ENCODE measurements at places on chromosomes 11 and 22.

DNA sequence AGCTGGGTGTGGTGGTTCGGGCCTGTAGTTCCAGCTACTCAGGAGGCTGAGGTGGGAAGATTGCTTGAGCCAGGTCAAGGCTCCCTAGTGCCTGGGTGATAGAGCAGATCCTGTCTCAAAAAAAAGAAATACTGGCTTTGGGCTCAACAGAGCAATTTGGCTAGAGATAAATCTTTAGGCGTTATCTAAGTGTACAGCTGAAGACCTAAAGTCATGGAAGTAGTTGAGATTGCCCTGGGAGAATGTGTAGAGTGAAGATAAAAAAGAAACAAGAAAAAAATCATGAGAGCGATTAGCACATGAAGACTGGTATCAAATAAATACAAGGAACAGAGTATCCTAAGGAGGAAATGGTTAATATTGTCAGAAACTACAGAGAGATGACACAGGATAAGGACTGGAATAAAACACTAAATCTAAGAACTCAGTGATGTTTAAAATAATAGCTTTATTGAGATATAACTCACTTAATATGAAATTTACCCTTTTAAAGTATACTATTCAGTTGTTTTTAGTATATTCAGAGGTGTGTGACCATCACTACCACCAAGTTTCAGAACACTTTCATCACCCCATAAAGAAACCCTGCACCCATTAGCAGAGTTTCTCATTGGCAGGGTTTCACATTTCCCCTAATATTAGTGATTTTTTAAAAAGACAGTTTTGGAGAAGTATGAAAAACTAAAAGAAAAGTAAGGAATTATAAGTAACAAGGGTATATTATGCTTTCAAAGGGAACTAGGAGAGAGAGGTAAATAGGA, 20.7 kb downstream of the PIK3C2A start:
- DNase-seq = no peak

DNA sequence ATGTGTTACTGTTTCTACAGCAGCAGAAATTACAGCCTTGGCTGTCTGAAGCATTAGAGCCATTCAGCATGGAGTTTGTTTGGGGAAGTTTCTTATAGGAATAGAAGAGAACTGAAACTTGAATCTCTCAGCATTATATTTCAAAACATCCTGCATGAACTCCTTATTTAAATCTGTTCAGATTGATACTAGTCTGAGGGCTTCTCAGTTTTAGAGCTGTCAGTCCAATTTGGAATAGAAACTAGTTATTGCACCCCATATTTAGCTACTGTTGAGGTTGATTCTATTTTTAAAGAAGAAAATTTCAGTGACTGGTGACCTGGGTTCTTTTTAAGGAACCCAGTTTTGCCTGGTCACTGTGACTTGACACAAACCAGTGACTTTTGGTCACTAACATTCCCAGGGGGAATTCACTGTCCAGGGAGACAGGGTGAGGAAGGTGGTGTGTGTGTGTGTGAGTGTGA, 126.0 kb upstream of the TTC12 start:
- no peak for DNase-seq

DNA sequence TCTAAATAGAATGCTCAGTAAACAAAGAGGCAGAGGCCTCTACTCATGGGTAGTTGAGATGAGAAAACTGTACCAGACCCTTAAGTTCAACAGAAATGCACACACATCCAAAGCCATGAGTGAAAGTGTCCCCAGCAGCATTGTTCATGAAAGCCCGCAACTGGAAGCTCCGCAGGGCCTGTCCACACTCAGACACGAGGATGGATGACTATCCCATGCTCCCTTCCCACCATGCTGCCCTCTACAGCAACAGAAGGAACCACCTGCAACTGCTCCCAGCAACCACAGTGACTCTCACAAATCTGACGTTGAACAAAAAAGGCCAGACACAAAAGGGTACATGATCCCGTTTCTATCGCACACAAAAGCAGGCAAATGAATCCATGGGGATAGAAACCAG, 76.9 kb upstream of the ANO1 start:
- DNase-seq = no peak

DNA sequence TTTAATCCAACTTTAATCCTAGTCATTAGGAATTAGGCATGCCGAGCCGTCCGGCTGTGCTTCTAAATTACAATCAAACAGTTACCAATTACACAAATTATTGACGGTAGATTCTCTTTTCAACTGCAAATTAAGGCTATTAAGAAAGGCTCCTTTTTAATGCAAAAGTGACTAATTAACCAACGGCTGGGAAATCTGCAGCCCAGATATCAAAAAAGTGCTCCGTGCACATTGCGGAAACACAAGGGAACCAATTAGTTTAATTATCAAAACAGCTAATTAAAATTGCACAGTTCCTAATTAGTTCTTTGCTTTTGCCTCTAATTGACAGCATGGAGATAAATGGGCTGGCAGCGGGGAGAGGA, 19.4 kb upstream of the LMO1 start:
- no peak for DNase-seq

DNA sequence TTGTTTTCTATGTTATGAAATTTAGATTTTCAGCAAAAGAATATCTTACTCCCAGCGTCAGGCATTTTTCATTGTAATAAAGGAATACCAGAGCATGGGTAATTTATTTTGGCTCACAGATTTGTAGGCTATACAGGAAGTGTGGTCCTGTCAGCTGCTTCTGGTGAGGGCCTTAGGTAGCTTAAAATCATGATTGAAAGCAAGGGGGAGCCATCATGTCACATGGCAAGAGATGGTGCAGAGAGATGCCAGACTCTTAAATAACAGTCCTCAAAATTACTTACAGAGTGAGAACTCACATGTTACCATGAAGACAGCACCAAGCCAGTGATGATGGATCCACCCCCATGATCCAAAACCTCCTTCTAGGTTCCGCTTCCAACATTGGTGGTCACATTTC, 825.0 kb upstream of the CHORDC1 start:
- DNase-seq = no peak

GRCh38 chr22:35311551-35311999, 11.9 kb downstream of the TOM1 start:
- no peak for DNase-seq

- DNase-seq = peak; percentile 30
Measured at GRCh38 chr11:279040-279965, 1.1 kb downstream of the NLRP6 start.

DNA sequence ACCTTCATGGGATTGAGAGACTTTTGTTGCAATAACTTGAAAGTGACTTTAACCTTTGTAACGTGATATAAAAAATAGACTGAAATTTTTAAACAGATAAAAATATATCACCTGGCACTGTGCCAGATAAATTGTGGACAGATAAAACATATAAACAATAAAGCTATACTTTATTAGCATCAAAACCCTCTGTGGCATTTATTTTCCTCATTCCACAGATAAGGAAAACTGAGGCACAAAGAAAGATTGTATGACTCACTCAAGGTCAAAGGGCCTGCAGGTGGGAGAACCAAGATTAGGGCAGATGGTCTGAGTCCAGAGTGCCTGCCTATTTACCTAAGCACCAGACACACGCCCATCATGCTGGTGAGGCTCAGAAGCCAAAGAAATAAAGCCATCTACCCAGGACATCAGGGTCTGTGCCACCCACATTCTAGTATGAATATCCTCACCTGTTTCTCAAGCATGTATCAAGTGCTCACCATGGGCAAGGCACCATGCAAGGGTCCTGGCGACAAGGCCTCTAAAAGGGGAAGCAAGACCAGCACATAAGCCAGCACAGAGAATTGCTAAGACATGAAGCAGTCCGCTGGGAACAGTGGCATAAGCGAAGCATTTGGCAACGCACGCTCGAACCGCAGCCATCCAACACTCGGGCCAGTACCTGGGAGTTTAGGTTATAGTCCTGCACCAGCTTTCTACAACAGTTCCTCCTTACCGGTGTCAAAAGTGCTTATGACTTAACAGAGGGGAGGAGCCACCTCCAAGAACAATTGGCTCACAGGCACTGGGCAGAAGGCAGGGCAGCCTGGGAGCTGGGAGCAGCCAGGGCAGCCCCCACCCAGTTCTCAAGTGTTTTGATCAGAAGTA, 17.6 kb downstream of the MYH9 start:
- DNase-seq = no peak

DNA sequence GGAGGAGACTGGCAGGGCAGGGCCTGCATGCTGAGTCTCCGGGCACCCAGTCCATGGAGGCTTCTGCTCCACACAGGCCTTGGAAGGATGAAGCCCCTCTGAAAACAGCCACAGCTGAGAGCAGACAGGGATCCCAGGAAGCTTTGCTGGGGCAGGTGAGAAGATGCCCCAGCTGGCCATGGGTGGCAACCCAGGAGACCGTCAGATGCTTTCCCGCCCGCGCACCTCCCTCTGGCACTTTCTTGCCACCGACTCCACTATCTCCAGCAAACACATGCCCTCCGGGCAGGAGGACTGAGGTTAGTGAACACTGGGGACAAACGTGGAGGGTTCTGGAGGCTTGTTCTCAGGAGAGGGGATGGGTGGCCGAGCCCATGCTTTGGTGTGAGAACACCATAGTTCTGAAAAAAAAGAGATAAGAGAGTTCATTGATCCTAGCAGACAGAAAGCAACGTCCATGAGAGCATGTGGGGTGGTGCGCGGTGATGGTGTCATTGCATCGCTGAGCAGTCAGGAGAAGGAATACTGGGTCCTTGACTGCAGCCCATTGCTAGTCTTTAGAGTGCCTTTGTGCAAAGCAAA, 2.3 kb downstream of the C1QTNF6 start:
- DNase-seq = no peak

- peak; percentile 52 for DNase-seq
Measured at GRCh38 chr11:18721561-18722292, 4.3 kb downstream of the IGSF22 start.

DNA sequence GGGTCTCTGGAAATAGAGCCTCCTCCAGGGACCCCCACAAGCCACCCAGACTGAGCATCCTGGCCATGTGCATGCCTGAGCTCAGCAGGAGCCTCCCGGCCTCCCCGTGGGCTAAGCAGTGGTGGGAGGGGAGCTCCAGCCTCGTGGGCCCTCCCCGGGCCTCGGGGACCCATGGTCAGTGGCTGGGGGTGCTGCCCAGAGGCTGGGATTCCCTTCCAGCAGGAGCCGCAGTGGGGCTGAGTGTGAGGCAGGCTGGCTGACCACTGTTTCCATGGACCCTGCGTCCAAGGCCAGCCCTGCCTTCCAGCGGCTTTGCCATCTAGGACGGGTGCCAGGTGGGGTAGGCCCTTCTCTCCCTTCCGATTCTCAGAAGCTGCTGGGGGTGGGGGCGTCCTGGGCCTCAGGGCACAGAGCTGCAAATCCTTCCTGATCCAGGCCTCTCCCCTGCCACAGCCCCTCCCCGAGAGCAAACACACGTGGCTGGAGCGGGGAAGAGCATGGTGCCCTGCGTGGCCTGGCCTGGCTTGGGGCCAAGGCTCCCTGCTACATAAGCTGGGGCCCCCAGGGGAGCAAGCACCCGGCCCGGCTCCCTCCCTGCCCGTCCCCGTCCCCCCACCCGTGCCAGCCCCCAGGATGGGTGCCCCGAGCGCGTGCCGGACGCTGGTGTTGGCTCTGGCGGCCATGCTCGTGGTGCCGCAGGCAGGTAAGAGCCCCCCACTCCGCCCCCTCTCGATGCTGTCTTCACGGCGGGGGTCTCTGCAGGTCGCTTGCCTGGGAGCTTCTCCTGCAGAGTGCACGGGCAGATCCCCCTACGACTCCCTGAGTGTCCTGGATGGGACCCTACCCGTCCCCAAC, at the start of gene MUC5B:
TSS of gene MUC5B (plus strand) at position 576 of the 855 bp plus-strand sequence. CDS start at position 634, 58 bp downstream.
- no peak for DNase-seq

DNA sequence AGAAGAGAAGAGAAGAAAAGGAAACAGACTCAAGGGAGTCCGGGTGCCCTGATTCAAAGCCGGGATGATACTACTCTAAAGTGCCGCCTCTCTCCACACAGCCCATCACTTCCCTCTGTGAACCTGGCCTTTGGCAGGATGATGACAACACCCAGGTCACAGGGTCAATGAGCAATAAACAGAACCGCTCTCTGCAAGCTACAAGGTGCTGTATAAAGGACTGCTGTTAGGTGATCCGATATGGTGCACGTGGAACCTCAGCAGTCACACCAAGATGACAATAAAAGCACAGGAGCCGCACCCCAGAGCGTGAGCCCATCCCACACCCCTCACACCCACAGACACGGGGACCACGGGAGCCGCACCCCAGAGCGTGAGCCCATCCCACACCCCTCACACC, 10.7 kb downstream of the TTLL1 start:
- DNase-seq = no peak

All from activated CD8-positive, alpha-beta memory T cell treated with anti-CD3 and anti-CD28 coated beads, Interleukin-2, amount 50 U/mL, for 4 hours (primary cell).